ENCODE measurements at places on chromosomes 11 and 22.

DNA sequence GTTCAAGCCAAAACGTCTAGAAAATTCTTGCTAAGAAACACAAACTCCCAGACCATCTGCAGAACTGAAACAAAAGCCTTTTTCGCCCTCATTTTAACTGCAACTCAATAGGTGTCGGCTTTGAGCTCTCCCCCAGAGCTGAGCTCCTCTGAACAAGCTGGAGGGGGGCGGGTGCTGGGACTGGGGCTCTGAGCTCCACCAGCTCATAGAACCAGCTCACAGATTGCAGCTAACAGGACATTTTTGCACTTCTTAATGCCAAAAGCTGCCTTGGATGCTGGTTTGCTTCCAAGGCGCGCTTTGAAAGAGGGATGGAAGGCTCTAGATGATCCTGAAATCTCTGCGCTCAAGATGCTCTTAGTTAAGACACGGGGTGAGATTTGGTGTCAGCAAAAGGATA is 6.0 kb upstream of the YWHAH start:
- no peak for DNase-seq

- DNase-seq: no peak
Measured at GRCh38 chr11:12845163-12845562, 164.0 kb upstream of the RASSF10 start.

- no peak for DNase-seq
Measured at GRCh38 chr11:13761716-13762115, 93.2 kb downstream of the FAR1 start.

- no peak for DNase-seq
Measured at GRCh38 chr11:120203626-120204025, 7.2 kb upstream of the OAF start.

- no peak for DNase-seq
Measured at GRCh38 chr11:32891657-32892354, 805 bp upstream of the QSER1 start.
